ENCODE measurements at places on chromosomes 4 and X.

DNA sequence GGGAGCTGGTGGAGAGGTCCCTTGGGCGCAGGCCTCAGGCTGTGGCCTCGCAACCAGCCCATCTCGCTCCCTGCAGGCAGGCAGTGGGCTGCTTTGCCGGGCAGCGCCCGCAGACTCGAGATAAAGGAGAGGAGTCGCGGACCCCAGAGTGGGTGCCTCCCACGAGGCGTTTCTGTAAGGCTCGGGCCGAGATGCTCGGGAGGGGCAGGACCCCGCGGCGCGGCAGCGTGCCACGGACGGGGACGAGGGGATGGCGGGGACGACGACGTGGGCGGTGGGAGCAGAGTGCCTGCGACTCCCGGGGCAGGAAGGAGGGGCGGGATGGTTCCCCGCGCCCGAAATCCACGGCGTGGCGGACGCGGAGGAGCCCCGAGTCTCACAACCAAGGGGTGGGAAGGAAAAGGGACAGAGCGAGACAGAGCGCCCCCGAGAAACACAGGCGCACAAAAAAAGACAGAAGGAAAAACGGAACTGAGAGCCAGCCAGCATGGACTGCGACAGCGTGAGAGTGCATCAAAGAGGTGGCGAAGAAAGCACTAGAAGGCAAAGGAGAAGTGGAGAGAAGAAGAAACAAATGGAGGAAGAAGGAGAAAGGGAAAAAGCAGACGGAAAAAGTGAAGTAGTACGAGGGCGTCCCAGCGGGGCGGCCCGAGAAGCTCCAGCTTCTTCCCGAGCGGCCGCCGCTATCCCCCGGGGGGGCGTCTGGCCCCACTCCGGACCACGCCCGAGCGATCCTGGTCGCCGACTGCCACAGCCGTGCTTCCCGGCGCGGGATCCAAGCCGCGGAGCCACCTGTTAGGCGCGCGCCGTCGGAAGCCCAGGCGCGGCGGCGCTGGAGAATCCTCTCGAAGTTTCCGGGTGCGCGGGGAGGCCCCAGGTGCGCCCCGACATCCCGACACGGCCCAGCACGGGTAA, 1.5 kb downstream of the BEND4 start:
- DNase-seq, result no peak

GRCh38 chrX:17435476-17435875, 60.5 kb downstream of the NHS start:
- DNase-seq, result no peak

DNA sequence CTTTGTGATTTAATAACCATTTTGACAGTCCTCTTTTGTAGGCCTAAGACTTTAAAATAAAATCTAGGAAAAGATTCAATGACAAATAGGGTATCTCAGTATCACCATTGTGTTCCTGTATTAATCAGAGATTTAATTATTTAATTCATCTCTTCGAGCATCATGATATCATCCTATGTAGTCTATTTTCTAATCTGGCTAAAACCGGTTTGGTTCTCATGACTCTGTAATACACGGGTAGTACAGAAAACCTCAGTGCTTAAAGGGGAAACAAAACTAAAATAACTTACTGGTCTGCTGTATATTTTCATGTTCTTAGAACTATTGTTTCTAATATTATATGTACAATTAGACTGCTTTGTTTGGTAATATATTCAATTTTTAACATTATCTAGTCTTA, 23.7 kb upstream of the FBXW7 start:
- no peak for DNase-seq

- no peak for DNase-seq
These were observed 312.4 kb downstream of the PPARGC1A start for GRCh38 chr4:23577398-23577797.

Data from skin of body (tissue), 3 donors.